ENCODE measurements at places on chromosomes 11 and 22.

DNA sequence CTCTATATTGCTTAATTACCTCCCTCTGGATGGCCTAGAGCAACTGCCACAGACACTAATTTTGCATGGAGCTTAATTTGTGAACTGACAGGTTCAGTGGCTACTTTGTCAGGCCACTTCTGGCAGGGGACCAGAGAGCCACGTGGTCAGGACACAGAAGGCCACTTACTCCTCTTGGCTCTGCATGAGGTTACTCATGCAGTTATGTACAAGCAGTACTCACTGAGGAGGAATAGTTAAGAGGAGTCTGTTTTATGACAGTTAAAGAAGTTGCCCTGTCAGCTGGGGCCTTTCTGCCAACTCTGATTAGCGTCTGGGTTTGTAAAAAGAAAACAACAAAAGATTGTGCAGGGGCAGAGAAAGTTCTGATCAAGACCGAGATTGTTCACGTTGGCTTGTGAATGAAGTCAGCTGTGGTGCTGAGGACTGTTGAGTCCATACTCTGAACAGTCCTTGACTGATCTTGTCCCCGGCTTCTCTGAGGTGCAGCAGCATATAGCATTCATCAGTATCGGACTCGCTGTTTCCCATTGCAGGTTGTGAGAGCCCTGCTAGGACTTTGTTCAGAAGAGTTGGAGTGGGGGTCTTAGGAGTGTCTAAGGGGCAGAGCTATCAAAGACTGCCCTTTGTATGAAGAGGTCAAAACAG lies 41.4 kb downstream of the PPFIBP2 start:
- no peak for DNase-seq

DNA sequence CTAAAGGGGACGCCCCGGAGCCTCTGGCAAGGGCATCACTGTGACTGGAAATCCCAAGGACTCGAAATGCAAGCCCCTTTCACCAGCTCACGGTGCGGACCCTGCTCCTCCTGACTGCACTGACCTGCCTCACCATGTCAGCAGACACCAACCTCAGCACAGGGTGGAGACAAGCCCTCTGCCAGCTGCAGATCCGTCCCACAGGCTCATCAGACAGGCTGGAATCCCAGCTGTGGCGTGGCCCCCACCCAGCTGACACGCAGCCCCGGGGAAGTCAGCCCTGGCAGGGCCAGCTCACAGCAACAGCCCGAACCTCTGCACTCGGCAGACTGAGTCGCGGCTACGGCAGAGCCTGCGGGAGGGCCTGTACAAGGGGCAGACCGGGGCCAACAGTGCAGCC lies 36.8 kb downstream of the BRD1 start:
- no peak for DNase-seq

DNA sequence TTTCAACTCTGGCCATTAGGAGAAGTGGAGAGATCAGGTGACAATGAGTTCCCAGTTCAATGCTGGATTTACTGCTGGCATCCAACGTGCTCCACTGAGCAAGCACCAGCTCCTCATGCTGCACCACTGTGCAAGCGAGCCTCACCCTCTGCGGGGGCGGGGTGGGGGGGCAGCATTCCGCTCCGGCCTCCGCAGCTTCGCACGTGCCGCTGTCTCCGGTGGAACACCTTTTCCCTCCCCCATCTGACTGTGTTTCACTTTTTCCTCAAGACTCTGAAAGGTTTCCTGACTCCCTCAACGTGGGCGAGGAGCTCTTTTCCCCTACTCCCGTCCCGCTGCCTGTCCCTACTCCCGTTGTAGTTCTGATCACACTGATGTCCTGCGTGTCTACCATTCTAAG lies 835 bp upstream of the RHOD start:
- no peak for DNase-seq

GRCh38 chr11:94656968-94657367 lies 89.8 kb downstream of the PIWIL4 start:
- peak; percentile 88 for DNase-seq

GRCh38 chr22:36349726-36350125 lies 38.0 kb downstream of the MYH9 start:
- DNase-seq = no peak

- DNase-seq = no peak
Measured at GRCh38 chr11:34570584-34570983, 50.3 kb upstream of the EHF start.

- DNase-seq = no peak
Measured at GRCh38 chr22:20651286-20651685, 122.6 kb upstream of the SERPIND1 start.

DNA sequence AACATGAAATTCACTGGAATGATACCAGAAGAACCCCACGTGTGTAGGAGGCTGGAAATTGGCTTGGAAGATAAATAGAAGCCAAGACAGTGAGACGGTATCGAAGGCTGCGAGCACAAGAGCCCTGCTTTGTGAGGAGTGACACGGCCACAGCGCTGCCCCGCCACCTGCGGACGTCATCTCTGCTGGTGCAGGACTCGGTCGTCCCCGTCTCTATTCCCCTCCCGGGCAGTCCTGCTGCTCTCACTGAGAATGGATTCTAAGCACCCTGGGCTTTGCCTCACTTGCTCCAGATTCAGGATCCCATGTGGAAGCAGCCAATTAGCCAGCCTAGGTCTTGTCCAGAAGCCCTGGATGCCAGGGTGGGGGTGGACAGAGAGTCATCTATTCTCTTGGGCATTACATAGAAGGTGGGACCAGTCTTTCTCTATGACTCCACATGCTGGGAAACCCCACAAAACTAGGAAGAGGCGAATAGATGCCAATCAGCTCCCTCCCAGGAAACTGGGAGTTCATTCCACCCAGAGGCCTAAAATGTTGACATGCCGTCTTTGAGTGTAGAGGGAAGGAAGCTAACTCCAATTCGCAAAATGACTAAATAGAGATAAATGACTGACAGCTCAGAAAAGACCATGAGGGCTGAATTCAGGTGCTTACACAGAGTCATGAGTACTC lies 25.1 kb downstream of the APOL3 start:
- DNase-seq = no peak

DNA sequence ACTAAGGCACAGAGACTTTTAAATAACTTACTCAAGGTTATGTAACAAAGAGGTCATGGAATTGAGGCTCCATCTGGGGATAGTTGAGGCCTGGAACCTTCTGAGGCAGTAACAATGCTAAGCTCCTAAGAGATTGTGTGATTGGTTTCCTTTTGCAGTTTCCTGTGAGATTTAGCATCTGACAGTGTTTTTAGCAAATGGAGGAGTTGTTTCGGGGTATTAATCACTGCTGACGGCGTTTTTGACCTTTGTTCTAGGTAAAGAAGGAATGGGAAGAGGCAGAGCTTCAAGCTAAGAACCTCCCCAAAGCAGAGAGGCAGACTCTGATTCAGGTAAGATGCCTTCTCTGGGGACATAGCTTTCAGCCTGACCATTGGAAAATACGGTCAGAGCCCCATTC lies 32.1 kb upstream of the ST14 start:
- DNase-seq = no peak

- no peak for DNase-seq
Measured at GRCh38 chr11:40403321-40403720, 1056.1 kb downstream of the LRRC4C start.

DNA sequence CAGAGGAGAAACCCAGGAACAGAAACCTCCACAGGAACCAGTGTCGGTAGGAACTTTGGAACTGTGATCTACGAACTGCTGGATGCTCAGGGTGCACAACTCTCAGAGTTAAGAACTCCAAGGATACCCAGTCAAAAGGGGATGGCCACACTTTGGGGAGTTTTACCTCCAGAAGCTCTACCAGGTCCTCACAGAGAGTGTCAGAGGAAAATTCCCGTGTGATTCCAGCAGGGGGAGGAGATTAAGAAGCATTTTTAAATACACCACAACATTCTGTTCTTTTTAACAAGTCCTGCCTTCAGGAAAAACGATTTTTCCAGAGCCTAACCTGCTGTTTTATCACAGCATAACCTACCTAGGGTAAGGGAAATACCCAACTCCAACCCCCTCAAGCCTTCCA lies 104.0 kb downstream of the SOX6 start:
- DNase-seq = peak; percentile 74

GRCh38 chr11:63769714-63770455 lies 1.3 kb upstream of the ZFTA start:
- DNase-seq = peak; percentile 58

GRCh38 chr11:58930926-58931325 lies 8.4 kb upstream of the GLYATL1 start:
- DNase-seq = no peak

- DNase-seq = no peak
Measured at GRCh38 chr22:22968366-22968765, 80.8 kb downstream of the IGLL5 start.

DNA sequence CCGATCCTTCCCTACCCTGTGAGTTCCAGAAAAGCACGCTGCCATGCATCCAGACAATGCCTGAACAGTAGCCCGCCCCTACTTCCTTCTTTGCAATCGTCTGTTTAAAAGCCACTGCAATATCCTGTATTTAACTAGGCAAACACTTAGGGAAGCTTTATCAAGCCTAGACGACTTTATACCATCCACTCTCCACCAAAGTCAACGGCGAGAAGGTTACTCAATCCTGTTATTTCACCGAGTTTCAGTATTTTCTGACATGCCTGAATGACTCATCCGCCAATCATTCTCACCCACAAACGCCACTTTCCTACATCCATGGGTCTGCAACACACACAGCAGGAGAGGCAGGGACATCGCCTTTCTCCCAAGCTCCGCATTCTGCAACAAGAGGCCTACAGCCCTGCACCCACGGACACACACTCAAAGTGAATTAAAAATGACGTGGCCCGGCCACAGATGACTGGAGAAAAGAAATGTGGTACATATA lies 9.3 kb downstream of the CELSR1 start:
- DNase-seq = no peak

DNA sequence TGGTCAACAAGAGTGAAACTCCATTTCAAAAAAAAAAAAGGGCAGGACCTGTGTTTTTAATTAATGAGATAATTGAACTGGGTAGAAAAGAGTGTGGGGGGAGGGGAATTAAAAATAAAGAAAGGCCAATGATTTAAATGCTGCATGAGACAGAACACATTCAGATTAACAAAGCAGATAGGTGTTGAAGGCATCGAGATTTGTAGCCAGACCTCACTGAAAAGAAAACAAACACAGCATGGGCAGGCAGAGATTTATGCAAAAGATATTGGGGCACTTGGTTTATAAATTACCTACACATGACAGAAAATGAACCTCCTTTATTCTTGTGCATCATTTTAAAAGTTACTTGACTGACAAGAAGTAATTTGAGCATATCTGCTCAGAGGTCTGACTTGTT lies 354.0 kb upstream of the API5 start:
- DNase-seq = no peak

GRCh38 chr22:48242461-48242864 lies 1480.0 kb downstream of the TBC1D22A start:
- no peak for DNase-seq

DNA sequence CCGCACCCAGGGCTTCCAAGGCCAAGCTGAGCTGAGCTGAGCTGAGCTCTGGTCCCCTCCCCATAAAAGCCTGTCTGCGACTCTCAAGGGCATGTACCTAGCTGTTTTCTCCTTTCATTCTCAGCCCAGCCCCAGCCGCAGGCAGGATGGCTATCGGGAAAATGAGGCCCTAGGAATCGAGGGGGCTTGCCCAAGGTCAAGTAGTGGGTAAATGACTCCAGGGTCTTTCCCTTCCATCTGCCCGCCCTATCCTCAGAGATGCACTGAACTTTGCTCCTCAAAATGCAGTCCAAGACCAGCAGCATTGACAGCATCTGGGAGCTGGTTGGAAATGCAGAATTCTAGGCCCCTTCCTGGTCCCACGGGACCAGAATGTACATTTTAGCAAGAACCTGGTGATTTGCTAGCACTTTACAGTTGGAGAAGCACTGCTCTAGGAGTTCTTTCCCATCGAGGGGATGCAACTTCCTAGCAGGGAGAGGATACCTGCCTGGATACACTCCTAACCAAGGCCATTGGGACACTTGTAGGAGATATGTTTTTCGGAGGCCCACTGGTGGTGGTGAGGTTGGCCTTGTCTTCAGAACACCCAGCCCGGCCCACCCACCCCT lies 43.2 kb upstream of the ACCSL start:
- DNase-seq = no peak

DNA sequence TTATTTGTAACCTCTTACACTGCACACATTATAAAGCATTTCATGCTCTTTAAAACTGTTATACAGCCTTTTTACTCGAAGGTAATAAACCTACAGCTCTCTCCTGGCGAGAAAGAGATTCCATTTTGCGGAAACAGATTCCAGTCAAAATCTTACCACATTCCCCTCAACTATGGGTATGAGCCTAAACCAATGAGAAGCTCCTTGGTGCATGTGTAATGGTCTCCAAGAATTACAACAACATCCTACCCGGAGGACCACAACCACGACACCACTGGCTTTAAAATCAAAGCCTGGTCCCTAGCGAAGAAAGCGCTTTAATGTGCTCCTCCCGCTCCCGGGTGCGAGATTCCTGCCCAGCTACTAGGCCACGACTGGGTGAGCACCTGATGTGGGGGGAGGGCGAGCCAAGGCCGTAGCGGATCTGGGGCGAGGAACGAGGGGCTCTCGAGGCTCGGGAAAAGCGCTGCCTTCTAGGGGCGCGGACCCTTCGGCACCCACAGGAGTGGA lies 821 bp downstream of the CELF1 start:
- DNase-seq = peak; percentile 63

DNA sequence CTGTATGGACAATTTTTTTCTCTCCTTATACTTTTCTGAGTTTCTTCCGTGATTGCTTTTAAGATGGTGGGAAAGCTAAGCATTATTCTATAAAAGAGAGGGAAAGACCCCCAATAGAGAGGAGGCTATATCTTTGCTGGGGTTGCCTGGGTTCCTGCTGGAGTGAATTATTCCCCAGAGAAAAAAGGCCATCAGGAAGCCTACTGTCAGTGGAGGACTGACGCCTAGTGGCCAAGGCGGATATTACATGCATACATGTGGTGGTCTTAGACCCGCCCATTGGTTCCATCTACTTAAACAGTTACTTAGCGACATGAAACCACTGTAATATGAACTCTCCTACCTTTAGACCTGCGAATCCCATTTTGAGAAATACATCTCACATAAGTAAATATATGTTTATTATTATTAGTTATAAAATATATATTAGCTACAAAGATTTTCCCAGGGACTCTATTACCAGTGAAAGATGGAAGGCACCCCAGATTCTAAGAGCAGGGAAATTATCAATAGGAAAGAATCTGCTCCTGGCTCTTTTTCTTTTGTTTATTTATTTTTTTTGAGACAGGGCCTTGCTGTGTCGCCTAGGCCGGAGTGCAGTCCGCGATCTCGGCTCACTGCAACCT lies 15.7 kb upstream of the PGA3 start:
- DNase-seq = peak; percentile 93

- peak; percentile 27 for DNase-seq
Measured at GRCh38 chr11:47948137-47948536, 32.2 kb upstream of the PTPRJ start.
